ENCODE measurements at places on chromosomes 3 and 15. TPM values are rescaled to one million over a fixed set of nuclear protein-coding genes. Genes with fewer than 3 reads are reported as not detected.

Gene SMC4
- total RNA-seq = 96.3 TPM

Gene PARP15
- 0.29 TPM for total RNA-seq

GRCh38 chr3:64291345-64291744 is 66.1 kb upstream of the PRICKLE2 start:
- DNase-seq = no peak

- no peak for DNase-seq
Measured at GRCh38 chr3:104004956-104005355, 1361.8 kb upstream of the ALCAM start.

GRCh38 chr3:155712008-155712407 is 32.9 kb downstream of the PLCH1 start:
- no peak for DNase-seq

DNA sequence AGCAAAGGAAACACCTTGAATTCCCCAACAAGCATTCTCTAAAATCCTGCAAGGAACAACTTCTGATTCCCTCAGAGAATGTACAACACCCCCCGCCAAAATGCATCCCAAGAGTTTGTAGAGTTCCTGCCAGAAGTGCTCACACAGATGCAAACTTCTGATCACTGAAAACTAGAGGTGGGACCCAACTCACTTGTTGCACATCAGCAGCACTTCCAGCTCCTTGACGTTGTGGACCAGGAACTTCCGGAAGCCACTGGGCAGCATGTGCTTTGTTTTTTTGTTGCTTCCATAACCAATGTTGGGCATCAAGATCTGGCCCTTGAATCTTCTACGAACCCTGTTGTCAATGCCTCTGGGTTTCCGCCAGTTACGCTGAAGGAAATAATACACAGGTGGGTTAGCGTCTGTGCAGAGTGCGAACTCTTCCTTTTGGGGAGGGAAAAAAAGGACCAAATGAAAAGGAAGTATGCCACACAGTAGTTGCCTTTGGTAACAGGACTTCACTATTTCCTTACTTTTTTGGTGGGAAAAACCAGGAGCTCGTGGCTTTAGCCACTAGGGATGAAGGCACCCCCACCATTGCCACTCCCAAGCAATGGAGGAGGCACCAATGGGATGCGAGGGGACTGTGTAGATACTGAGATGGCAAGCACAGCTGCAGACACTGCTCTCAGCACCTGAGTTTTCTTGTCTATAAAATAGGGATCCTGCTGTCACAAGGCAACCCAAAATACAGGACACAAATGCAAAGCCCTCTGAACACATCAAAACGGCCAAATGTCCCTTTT is 2.0 kb downstream of the RPL32 start:
- no peak for DNase-seq

- no peak for DNase-seq
Measured at GRCh38 chr15:58217460-58217859, 79.3 kb downstream of the AQP9 start.

DNA sequence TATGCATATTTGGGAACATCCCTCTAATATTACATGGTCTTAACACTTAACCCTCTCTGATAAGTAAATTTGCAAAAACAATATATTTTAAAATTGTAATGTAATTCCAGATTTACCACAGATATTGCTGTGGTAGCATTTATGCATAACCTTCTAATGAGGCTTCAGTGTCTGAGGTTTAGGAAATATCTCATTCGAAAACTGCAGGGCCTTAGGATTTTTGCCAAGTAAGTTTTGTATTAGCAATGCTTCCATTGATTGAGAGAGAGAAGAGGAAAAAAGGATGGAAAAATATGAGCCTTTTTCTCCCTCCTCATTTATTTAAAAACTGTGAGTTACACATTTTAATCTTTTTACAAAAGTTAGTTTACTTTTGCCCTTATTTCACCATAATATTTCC is 294.6 kb downstream of the EPHA3 start:
- no peak for DNase-seq
